Right lung (tissue), 10 donors: ENCODE measurements at places on chromosomes 7 and 10.

DNA sequence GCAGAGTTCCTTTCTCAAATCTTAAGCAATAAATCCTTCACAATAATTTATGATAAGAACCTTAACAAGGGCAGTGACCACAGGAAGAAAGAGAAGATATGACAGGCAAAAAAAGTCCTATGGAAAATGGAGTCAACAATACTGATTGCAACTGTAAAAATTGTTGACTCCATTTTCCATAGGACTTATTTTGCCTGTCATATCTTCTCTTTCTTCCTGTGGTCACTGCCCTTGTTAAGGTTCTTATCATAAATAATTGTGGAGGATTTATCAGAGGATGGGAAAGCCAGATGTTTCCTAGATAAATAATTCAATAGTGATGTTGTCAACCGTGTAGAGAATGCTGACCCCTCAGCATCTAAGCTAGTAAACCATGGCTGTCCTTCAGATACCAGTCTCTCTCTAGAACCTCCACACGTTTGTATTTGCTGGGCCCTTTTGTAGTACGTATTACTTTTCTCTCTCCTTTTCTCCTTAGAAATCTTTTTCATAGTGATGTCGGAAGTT, 172.6 kb upstream of the BET1 start:
- no peak for DNase-seq

- no peak for DNase-seq
Observed at GRCh38 chr10:36388166-36388565, 737.2 kb upstream of the ANKRD30A start.

DNA sequence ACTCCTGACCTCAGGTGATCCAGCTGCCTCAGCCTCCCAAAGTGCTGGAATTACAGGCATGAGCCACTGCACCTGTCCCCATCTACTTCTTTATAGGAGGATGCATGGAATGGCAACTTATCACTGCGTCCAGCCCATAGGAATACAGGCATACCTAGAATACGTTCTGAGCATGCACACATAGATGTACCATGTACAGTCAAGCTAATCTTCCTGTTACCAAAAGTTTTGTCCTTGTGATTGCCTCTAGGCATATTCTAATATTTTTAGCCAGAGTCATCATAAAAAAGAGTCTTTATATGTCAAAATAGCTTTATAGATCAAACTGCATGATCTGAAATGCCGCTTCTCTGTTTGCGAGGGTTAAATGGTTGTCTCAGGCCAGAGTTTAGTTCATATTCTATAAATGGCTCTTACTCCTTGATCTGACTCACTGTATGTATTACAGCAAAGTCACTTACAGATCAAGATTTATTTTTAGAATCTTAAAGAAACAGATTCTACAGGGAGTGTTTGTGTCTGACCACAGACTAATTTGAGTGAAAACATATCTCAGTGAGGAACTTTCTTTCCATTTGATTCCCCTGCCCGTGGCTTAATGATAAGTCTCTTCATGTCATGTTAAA, 210.9 kb downstream of the CREB5 start:
- no peak for DNase-seq

DNA sequence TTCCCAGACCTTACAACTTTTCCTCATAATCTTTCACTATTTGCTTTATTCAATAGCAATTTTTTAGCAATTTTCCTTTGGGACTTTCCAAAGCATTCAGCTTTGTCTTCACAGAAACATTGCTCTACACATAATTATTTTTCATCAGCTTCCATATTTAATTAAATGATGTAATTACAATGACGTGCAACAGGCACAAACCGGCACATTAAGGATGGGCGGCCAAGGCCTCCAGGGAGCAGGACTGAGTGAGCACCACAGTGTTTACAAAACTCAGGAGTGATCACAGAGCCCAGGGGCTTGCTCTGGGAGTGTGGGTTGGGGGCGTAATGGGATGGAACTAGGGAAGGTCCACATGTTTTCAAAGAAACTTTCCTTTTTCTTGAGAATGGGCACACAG, 69.8 kb downstream of the MAD1L1 start:
- DNase-seq = no peak
